GM12891 (cell line): ENCODE measurements at places on chromosomes 7 and 10.

GRCh38 chr7:46229409-46229808, 308.3 kb upstream of the IGFBP3 start:
- no peak for DNase-seq

DNA sequence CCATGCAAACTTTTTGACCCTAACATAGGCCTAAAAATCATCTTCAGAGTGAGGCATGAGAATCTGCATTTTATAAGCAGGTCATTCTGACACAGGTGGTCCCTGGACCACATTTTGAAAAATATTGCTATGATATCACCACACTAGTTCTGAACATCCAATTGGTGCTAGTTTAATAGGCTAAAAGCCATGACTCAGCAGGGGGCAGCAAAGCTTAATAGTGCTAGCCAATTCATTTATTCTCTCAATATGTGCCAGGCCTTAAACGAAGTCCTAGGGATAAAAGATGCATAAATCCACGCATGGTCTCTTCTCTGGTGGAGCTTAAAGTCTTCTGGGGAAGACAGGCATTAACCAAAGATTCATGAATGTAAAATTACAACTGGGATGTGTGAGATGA, 10.2 kb upstream of the SLC25A28 start:
- DNase-seq: no peak

GRCh38 chr7:112926018-112926417, 135.8 kb upstream of the TMEM168 start:
- DNase-seq: no peak

DNA sequence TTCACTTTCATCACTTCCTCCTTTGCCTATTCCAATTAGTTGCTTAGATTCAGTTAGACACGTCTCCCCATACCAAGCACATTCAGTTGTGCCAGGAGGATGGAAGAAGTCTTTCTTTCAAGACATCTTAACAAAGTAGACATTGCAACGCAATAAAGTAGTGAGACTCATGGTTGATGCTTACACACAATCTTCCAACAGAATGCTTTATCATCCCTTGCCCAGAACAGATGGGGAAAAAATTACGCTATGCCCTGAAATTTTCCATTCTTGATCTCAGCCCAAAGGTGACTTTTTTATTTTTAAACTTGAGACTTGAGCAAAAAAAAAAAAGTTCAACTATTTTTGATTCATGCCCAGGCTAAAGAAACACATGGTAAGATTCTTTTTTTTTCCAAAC, 74.9 kb downstream of the KCNMA1 start:
- no peak for DNase-seq

DNA sequence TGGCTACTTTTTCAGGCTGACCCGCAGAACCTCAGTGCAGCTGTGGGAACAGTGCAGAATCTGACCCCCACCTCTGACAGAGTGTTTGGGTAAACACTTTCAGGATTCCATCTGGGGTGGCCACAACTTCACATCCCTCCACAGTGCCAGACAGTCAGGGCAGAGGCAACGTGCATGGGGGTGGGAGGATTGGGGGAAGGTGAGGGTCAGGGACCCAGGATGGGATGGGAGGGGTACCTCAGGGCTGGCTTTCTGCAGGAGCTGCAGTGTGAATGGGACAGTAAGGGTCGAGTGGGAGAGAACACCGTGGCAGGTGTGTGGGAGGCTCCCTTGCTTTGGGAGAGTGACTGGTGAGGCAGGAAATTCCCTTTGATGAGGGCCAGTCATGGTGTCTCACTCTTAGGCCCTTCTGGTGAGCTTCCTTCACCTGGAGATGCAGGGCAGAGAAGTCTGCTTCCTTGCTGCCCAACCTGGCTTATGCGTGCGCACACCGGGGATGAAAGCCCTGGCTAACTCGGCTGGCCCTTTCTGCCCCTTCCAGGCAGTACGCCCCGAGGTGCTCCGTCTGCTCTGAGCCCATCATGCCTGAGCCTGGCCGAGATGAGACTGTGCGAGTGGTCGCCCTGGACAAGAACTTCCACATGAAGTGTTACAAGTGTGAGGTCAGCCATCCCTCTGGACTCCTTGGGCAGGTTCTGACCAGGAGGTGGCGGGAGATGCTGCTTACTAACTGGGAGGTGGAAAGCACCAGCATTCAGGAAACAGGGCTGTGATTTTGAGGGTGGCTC, 8.4 kb downstream of the ZYX start:
- no peak for DNase-seq

GRCh38 chr10:1581189-1581588, 156.1 kb downstream of the ADARB2 start:
- no peak for DNase-seq

DNA sequence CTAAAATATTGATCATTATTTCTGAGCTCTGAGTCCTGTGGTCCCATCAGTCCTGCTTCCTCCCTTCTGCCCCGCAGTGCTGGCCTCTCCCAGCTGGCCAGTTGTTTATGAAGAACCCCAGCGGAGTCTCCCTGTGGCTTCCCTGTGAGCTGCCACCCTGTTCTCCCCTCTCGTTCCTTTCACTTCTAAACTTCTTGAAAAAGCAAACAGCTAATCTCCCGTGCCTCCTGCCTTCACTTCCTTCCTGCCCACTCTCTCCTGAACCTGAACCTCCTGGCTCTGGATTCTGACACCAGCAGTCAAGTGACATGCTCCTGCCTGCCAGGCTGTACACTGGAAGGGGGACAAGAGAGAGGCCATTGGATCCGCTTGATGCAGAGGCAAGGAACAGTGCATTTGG, 63.7 kb upstream of the ZPBP start:
- DNase-seq: no peak

DNA sequence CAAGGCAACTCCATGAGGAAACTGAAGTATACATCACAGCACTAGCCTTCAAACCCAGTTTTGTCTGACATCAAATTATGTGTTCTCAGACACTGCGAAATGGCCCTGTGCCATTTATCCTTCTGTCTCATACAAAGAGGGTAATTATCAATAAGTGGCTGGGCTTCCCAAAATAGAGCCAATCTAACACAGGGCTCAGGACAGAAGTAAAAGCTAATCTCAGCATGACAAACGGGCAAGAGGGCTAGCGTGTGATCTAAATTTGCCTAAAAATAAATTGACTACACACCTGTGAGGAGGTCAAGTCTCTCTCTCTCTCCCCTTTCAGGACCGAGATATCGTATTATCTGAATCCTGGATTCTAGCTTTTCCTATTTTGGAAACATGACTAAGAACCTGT, 67.2 kb downstream of the DGKB start:
- DNase-seq: no peak

DNA sequence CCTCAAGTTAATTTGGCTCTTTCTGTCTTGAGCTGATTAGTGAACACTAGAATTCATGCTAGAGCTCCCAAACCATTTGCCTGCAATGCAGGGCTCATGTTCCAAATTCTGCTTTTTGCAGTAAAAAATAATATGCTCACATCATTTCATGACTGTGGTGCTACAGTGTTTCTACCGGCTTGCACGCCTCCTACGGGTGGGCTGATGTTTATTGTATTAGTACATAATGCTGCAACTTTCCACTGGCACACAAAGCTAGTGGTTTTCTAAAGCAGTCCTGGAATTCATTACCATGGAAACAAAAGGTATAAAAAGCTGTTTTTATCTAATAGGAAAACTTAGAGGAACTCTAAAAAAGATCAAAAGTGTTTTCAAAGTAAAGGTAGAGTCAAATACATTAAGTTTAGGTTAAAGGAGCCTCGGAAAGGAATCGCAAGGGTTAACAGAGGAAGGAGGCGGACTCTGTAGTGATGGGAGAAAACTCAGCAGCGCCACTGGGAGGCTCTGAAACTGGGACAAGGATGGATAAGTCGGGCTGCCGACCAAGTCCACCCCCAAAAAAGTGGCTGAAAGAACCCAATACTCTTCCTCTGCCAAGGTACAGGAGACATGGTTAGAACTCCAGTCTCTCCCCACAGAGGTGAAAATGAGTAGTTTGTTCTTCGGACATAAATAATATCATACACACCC, 25.9 kb downstream of the GRM8 start:
- no peak for DNase-seq

GRCh38 chr7:74405191-74405898, 48.4 kb upstream of the GTF2IRD1 start:
- DNase-seq: no peak

DNA sequence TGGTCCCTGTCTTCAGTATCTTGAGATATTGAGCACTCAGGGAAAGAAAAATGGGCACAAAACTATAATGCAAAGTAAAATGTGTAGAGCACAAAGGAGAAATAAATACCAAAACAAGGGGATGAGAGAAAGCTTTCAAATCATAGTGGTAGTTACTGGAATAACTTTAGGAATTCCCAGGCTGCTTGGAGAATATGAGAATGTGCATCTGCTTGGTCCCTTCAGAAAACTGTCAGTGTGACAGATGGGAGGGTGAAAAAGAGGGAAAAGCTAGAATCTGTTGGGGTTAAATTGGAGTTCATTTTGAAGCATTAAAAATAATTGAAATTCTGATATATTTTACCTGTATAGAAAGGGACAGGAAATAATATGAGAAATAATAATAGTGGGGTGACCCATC, 15.3 kb downstream of the ST7 start:
- no peak for DNase-seq

- no peak for DNase-seq
Observed at GRCh38 chr10:129581827-129582411, 114.9 kb downstream of the MGMT start.

GRCh38 chr10:99966306-99966705, 43.4 kb downstream of the DNMBP start:
- DNase-seq: no peak

- DNase-seq: no peak
Observed at GRCh38 chr7:45897042-45897690, 8.9 kb downstream of the IGFBP1 start.

GRCh38 chr10:104540181-104540580, 100.9 kb upstream of the SORCS3 start:
- no peak for DNase-seq

GRCh38 chr10:35940141-35941041, 298.3 kb upstream of the FZD8 start:
- DNase-seq: no peak

DNA sequence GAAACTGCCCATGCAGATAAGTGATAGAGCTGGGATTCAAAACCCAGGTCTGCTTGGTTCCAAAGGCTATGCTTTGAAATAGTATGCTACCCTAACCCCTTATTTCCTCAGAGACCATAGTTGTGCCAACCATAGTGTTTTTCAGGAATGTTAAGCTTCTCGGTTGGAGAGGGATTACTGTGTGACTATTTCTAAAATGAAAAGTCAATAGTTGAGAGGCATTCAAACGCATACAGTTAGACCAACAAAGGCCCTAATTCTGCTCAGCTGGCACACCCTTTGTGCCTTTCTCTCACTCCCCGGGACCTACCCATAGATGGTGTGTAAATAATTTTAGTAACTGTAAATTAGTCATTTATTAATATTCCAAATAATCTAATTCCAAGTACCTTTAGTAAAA, 64.6 kb upstream of the RNF148 start:
- DNase-seq: no peak

- no peak for DNase-seq
Observed at GRCh38 chr7:128450409-128450808, 5.3 kb upstream of the HILPDA start.

DNA sequence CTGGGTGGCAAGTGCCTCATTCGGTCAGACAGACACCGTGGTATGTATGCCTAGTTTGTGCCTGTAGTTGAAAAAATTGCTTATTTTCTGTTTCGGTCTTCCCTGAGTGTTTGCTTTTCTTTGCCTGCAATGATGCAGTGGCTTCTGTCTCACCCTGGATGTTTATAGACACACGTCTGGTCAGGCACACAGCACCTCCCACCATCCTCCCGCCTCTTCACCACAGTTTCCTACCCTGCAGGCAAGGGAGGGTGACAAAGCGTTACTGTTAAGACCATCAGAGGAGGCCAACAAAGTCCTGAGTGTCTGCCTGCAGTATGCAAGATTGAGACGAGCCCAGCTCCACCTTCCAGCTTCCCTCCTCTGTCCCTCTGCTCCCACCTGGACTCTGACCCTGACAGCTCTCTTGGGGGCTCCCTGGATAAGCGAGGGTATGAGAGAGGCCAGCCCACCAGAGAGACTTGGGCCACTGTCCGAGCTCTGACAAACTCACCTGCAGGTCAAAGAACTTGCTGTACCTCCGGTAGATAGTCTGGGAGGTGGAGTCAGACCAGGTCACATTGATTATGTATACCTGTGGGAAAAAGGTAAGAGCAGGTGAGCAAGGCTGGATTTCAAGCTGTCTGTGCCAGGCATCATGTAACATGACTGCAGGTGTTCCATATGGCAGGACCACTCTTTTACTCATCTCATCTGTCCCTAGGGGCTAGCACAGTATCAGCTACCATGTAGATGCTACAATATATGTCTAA, 54.4 kb downstream of the SH3PXD2A start:
- peak; percentile 35 for DNase-seq

DNA sequence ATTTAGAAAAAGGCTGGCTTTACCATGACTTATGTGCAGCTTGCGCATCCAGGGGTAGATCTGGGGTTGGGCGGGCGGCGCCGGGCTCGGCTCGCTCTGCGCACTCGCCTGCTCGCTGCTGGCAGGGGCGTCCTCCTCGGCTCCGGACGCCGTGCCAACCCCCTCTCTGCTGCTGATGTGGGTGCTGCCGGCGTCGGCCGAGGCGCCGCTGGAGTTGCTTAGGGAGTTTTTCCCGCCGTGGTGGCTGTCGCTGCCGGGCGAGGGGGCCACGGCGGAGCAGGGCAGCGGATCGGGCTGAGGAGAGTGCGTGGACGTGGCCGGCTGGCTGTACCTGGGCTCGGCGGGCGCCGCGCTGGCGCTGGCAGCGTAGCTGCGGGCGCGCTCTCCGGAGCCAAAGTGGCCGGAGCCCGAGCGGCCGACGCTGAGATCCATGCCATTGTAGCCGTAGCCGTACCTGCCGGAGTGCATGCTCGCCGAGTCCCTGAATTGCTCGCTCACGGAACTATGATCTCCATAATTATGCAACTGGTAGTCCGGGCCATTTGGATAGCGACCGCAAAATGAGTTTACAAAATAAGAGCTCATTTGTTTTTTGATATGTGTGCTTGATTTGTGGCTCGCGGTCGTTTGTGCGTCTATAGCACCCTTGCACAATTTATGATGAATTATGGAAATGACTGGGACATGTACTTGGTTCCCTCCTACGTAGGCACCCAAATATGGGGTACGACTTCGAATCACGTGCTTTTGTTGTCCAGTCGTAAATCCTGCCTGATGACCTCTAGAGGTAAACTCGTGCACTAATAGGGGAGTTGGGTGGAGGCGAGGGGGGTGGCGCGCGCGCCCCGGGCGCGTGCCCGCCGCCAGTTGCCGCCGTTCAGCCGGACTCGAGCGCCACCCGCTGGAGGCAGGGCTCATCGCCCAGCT, at the start of gene HOXA5:
Gene HOXA5, minus strand, starts transcription at position 659 of the 927 bp plus-strand sequence. Its CDS starts 74 bp downstream, at position 585.
- no peak for DNase-seq

GRCh38 chr7:105538339-105538738, 6.3 kb downstream of the RINT1 start:
- no peak for DNase-seq

- DNase-seq: no peak
Observed at GRCh38 chr7:50627824-50628361, 62.7 kb upstream of the DDC start.

GRCh38 chr7:150434240-150434639, 16.2 kb upstream of the GIMAP8 start:
- no peak for DNase-seq

DNA sequence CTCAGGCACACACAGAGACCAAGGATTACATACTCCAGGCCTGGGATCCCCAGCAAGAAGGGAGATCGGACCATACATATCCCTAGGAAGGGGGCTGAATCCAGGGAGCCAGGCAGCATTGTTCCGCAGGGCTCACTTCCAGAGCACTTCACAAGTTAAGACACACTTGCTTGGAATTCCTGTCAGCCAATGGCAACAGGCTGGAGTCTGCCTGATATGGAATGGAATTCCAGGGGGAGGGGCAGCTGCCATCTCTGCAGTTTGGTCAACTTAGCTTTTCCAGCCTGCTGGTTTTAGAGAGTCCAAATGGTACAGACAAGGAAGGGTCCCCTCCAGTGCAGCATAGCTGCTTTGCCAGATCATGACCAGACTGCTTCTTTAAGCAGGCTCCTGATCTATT, 290.0 kb upstream of the GLI3 start:
- no peak for DNase-seq
